M059J (cell line): ENCODE measurements at places on chromosomes 2 and 18.

DNA sequence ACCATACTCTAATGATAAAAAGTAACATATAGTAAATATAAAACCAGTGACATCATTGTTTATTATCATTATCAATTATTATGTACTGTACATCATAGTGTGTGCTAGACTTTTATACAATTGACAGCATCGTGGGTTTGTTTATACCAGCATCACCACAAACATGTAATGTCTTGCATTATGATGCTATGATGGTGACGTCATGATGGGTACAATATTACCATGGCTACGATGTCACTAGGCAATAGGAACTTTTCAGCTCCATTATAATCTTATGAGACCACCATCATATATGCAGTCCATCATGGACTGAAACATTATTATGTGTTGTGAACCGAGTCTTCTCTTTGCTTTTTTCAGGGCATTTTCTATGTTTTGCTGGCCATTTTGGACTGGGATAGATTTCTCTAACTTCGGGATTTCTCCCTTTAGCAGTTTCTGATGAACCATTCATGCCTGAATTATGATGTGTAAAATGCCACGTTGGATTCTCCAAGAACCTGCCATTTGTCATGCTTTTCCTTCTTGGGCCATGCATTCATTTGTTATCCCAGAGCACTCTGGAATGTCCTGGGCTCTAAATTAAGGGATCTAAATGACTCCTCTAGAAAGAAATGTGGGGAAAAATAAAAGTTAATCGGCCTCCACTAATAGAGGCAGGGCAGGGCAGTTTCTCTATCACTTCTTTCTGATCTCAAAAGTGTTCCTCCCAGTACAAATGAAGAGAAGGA is 325.6 kb upstream of the TNP1 start:
- no peak for DNase-seq

- no peak for DNase-seq
These were observed 205.1 kb downstream of the NDUFA10 start for GRCh38 chr2:239819974-239820555.

- no peak for DNase-seq
These were observed 197.7 kb upstream of the RAB12 start for GRCh38 chr18:8411492-8411891.

- DNase-seq, result peak; percentile 47
These were observed 545 bp upstream of the CDCA7 start for GRCh38 chr2:173354073-173354581.

- DNase-seq, result no peak
These were observed 3.6 kb upstream of the TPRKB start for GRCh38 chr2:73740767-73741166.

DNA sequence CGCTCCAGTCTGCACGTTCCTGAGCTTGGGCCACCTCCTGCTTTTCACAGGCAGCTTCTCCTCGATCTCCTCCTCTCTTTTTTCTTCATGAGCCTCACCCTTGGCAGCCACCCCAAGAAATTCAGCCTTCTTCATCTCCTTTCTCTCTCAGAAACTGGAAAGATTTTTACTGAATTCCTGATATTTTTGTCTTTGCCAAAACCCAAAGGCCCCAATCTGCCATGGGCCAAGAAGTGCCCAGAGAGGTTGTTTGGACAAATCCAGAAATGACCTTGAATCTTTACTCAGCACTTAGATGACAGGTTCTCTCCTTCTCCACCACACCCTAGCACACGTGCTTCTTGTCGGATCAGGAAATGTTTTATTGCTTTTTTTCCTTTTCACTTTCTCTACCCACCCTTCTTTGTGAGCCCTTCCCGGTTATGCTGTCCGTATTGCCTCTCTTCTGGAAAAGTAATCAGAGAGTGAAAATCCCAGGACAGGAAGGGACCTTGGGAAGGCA is 134.5 kb upstream of the TNP1 start:
- DNase-seq, result no peak

DNA sequence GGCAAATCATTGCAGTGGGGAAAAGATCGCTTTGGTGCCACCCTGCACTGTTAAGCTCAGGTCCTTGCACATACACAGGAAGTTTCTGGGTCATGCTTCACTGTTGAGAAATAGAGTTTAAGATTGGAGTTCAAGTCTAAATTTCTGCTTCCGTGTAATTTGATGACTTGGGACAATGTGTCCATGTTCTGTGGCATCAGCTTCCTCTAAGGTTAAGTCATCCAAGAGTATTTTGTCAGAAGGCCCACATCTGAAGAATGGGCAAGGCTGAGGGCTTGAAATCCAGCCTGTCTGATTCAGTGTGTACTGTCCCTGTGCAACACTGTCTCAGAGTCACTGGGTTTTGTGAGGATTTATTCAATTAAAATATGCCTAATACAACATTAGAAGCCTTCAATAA is 880.7 kb downstream of the SUCLG1 start:
- DNase-seq, result no peak

- DNase-seq, result no peak
These were observed 481.4 kb upstream of the SPRED2 start for GRCh38 chr2:65913813-65914212.

DNA sequence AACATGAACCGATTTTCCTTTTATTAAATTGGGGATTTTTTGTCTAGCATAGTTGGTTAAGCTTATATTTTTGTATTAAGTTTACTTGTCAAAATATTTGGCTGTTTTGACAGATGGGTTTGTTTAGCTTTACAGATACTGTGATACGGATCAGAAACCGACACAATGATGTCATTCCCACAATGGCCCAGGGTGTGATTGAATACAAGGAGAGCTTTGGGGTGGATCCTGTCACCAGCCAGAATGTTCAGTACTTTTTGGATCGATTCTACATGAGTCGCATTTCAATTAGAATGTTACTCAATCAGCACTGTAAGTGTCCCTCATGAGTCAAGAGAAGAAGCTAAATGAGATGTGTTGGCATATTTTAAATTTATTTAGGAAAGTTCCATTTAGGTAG is 8.5 kb downstream of the PDK1 start:
- peak; percentile 24 for DNase-seq

- no peak for DNase-seq
These were observed 205.9 kb downstream of the ACKR3 start for GRCh38 chr2:236775511-236775910.

DNA sequence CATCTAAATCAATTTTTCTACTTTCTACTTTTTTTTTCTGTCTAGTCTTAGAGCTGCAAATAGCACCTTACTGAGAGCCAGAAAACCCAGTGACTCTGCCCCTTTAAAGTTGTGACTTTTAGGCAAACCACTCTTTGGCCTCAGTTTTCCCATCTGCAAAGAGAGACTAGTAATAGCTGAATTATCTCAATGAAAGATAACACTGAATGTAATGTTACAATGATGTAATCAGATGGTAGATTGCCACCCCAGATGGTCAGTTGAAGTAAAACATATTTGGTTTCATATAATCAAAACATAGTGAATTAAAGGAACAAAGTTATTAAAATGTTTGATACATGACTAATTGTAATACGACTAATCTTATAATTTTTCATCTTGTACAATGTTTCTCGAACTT is 5.0 kb upstream of the APCDD1 start:
- DNase-seq, result no peak

- DNase-seq, result no peak
These were observed 160.7 kb downstream of the FSHR start for GRCh38 chr2:48993576-48993975.

DNA sequence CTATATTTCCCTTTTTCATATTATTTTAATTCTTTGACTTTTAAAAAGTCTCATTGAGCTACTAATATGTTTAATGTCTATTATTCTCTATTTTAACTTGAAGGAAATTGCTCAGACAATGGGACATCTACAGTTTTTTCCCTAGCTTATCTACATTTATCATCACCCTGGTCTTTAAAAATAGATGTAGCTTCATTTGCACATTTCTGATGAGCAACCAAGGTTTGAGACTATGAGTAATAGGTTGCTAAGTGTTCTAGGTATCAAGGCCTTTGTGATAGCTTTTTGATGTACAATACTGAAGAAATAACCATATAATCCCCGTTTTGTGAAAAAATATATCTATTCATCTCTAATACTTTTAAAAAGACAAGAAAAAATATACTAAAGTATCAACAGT is 47.0 kb downstream of the STAT4 start:
- DNase-seq, result peak; percentile 26

- DNase-seq, result peak; percentile 63
These were observed 278.4 kb upstream of the SPRED2 start for GRCh38 chr2:65710779-65711295.

DNA sequence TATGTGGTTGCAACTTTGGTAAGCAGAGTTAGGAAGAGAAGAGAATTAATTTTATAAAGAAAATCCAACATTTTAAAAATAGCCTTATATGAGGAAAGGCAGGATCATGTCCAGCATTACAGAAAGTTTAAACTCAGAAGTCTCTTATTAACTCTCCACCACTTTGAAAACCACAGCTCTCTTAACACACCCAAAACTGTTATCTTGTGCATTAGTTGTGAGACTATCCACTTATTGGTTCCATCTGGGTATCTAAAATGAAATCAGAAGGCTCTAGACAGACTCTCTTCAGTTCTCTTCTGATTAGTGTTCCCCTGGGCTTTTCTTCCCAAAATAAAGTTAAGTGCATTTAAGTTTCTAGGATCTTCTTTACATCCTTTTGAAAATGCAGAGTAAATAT is 251.5 kb downstream of the TXNL1 start:
- DNase-seq, result no peak

DNA sequence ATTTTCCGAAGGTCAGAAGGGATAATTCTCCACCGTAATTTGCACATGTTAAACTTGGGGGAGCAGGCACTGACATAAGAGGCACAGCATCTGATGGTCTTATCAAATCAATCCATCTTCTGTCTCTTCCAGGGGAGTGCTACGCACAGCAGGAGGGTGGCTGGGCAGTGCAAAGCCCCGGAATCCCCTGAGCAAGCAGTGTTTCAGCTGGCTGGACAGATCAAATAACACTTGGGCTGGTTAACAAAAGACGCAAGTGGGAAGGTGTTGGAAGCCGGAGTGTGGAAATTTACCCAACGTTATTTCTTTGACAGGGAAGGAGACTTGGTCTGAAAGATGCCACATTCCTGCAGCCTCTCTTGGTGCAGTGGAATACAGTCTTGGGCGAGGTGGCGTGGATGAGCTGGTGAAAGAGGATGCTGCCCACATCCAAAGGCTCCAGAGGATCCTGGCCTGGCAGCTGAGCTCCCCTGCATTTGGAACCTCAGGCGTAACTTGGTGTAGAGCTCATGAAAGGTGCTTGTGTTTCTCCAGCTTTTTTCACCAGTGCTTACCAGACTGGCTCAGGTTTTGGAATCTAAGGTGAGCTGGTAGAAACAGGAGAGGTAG is 103.0 kb downstream of the MAPK4 start:
- no peak for DNase-seq
